ENCODE measurements at places on chromosomes 12 and 14.

DNA sequence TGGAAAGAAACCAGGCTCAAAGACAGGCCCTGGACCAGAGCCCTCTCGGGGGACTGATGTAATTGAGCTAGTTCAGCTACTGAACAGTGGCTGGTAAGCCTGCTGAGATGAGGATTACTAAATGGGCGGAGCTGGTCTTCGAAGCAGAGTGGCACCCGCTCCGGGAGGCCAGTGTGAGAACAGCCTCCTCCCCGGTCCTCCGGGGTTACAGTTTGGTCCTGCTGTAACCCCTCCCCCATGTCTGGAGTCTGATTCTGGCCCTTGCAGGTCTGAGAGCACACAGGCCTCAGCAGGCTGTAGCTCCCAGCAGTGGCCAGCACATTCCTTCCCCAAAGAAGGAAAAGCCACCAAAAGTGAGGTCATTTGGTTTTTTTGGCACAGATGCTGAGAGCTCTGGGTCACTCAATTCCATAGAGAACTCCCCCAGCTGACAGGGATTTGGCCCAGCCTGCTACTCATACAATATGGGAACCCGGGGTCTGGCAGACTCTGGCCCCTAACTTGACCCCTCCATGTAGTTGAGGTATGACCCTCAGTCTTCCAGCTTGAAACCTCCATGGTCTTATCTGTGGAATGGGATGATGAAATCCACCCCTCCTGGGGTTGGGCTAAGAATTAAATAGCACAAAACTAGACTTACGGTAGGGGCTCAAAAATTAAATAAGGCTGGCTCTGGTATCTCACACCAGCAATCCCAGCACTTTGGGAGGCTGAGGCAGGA is 39.0 kb downstream of the ACTN1 start:
- DNase-seq: no peak

DNA sequence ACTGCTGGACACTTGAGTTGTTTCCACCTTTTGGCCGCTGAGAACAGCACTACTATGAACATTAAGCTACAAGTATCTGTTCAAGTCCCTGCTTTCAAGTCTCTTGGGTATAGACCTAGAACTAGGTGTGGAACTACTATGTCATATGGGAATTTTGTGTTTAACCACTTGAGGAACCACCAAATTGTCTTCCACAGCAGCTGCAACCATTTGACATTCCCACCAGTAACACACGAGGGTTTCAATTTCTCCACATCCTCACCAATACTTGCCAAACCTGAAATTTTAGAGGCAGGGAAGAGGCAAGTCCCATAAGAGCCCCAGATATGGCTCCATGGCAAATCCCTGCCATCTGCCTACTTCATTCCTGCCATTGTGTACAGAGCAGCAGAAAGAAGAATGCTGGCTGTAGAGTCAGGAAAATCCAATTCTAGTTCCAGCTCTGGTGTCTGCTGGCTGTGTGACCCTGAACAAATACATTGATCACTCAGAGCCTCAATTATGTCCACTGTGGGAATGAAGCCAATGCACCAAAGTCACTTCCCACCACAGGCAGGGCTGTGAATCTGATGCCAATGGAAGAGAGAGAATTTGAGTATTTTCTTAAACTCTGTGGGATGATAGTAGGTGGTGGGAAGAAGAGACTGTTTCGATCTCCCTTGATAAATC is 17.8 kb downstream of the PITPNM2 start:
- no peak for DNase-seq

DNA sequence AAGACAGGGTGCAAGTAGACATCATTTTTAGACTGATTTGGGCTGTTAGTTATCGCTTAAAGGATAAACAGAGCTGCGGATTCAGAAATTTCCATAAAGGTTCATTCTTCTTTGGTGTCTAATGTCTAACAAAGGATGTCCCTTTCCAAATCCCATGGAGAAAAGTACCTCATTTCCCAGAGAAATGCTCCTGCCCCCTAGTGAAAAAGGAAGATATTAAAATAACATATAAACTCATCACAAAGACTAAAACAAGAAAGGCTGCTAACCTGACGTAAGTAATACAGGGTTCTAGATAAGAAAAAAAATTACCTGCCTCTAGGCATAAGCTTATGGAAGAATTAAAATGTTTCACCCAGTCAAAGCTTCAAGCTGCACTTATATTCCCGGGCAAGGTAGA is 22.8 kb downstream of the ARMH4 start:
- no peak for DNase-seq

GRCh38 chr12:109743076-109743910 is 29.7 kb downstream of the FAM222A start:
- no peak for DNase-seq

DNA sequence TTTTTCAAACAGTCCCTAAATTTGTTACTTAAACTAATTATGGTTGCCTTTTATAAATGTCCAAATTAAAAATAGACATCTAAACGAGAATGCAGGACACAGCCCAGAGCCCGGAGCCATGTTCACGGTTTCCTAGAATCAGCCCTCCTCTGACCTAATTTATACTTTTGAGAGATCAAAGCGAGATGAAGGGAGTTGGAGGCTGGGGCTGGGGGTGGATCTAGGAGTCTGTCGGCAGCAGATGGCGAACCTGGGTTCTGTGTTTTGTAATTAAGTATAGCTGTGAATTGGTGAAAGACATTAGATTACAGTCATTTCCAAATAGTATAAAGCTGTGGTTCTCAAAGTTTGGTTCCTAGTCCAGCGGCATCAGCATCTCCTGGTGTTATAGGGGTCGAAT is 210.1 kb downstream of the SLC41A2 start:
- no peak for DNase-seq

GRCh38 chr14:73786636-73787485 is 64.8 kb upstream of the PTGR2 start:
- peak; percentile 26 for DNase-seq
